ENCODE measurements at places on chromosomes 11 and 22.
A peak's percentile ranks its signal among the peaks of the same experiment; 100 is the strongest.

DNA sequence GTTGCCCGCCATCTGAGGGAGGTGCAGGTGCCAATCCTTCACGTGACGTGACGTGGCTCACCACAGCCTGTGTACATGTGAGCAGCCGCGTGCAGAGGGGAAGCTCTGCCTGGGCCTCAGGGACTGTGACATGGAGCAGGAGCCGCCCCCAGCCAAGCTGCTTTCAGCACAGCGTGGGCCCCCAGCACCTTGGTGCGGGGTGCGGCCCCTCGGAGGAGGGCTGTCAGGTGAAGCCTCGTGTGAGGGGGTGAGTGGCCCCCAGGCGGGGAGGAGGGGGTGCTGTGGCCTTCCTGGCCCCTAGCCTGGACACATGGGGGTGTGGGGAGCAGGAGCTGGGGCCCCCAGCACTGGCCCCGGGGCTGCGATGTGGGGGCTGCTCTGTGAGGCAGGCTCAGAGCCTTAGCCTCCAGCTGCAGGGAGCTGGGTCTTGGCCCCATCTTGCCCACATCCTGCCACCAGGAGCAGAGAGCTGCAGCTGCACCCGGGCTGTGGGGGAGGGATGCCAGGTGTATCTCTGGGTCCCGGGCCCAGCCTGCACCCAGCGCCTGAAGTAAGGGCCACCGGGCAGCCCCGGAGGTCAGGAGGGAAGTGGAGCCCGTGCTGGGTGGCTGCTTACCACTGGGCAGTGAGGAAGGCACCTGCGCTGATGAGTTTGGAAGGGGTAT is at the start of gene ADORA2A:
Gene ADORA2A, plus strand, starts transcription at position 100 of the 665 bp plus-strand sequence. CDS start 5,806 bp downstream, outside the sequence.
- DNase-seq: peak; percentile 58

DNA sequence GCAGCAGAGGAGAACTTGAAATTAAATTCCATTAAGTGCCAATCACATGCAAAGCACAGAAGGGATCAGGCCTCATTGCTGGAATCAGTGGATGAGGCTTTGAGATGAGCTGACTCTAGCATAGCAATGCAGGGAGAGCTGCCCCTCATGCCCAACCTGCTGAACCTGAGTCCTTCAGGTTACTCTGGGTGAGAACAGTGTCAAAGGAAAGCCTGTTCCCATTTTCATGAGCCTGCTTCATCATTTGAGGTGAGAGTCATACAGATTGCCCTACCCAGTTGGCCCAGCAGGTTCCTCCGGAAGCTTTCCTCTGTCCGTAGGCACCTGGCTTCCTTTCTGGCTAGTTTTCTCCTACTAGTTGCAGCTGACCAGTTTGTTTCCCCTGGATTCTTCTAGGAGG is 25.9 kb upstream of the ZBTB16 start:
- DNase-seq: no peak

- DNase-seq: no peak
These were observed 4.5 kb downstream of the MYEOV start for GRCh38 chr11:69298267-69299022.

DNA sequence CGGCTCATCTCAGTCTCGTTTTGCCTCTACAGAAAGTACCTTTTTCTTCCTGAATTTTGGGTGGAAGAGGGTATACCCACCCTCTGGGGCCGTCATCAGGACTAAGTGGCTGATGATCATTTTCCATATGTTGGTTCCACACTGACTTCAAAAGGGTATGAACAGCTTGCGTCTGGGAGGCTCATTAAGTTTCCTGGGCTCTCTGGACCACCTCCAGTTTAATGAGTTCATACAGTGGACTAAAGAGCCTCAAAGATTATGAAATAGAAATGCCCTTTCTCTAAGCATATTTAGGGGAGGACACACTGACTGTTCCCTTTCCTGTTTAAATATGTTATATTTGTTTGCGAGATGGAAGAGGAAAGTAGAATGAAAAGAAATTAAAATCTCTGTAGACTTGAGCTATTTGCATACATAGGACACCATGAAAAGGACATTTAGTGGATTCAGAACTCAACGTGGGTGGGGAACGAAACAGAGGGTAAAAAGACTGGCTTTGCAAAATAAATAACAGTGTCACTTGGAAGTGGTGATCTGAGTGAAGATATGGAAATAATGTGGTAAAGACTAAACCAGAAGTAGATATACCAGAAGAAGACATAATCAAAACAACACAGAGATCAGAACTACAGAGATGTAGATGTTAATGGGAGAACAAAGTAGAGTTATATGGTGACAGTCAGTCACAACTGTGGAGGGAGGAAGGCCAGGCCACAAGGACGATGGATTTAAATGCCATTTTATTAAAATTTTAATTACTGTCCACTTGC is 18.7 kb downstream of the LDLRAD3 start:
- no peak for DNase-seq

GRCh38 chr22:41982865-41983264 is 13.6 kb downstream of the SEPTIN3 start:
- no peak for DNase-seq

GRCh38 chr11:128691802-128692752 is 1.8 kb upstream of the FLI1 start:
- no peak for DNase-seq

DNA sequence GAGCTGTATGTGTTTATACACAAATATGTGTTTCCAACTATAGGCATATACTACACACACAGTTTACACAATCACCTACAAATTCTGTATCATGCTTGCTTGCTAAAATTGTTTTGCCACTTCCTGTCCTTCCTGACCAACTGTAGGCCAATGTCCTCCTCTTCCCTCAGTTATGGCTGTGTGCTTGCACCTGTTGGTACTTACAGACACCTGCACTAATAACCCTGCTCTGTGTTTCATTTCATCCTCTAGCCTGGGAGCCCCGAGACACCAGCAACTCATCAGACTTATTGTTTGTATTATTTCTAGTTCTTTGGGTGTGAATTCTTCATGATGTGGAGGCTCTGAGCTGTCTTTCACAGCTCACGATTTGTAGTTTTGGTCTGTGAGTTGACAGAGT is 1.8 kb upstream of the NCF4 start:
- DNase-seq: no peak

DNA sequence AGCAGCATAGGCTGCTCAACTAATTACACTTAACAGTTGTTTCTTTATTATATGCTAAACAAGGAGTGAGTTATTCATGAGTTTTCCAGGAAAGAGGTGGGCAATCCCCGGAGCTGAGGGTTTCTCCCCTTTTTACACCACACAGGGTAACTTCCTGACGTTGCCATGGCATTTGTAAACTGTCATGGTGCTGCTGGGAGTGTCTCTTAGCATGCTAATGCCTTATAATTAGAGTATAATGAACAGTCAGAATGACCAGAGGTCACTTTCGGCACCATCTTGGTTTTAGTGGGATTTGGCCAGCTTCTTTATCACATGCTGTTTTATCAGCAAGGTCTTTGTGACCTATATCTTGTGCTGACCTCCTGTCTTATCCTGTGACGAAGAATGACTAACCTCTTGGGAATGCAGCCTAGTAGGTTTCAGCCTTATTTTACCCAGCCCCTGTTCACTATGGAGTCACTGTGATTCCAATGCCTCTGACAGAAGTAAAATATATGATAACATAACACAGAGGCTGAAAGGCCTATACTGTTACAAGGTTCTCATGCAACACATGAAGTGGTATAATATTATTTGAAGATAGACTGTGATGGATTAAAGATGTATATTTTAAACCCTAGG is 41.3 kb upstream of the RDX start:
- DNase-seq: no peak

DNA sequence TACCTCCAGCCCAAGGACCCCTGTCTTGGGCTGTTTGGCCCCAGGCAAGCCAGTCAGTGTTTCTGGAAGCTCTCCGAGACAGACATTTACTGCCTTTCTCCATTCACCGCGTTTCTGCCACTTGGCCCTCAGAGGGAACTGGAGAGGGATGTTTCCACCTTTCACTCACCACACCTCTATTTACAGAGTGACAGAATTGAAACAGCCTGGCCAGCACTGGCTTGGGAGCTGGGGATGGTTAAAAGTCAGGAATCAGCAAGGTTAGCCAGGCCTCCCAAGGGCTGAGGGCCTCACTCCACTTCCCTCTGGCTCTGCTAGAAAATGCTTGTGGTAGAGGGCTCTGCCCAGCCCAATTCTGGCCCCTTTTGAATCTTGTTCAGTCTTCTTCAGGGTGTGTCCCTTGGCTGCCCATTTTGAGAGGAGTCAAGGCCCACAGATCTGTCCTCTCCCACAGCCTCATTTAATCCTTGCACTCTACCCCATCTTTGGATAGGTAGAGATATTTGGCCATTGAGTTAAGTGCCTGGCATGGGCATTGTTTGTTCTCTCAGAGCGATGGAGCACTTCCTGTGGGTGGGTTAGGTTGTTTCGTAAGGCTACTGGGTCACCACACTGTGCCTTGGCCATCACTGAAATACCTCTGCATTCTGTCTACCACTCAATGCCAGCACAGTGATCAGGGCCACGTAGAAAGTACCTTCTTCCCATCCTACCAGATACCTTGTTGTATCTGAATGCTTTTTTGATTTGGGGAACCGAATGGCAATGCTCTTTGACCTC is 119.2 kb downstream of the MICAL2 start:
- no peak for DNase-seq

- DNase-seq: no peak
These were observed 37.4 kb downstream of the KCNQ1 start for GRCh38 chr11:2482204-2482603.

- no peak for DNase-seq
These were observed 1100.9 kb downstream of the DLG2 start for GRCh38 chr11:84526250-84526649.

DNA sequence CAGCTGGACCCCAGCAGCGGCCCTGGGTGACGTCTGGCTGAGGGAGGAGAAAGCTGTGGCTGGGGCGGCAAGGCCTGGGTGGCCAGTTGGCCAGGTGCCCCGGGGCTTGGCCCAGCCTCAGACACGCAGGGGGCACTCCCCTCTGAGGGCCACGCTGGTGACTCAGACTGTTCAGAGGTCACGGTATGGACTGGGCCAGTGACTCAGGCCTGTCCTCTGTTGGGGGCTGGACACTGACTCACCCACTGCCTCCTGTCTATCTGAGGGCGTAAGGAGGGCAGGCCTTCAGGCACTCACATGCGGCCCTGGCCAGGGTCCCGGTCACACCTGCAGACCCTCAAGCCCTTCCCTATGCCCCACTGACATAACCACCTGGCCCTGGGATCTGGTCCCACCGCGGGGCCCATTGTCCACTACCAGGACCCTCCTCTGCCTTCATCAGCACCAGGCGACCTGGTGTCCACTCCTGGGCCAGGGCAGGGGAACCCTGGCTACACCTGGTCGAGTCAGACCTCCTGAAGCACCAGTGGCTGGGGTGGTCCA is 3.7 kb upstream of the MUC5AC start:
- no peak for DNase-seq

DNA sequence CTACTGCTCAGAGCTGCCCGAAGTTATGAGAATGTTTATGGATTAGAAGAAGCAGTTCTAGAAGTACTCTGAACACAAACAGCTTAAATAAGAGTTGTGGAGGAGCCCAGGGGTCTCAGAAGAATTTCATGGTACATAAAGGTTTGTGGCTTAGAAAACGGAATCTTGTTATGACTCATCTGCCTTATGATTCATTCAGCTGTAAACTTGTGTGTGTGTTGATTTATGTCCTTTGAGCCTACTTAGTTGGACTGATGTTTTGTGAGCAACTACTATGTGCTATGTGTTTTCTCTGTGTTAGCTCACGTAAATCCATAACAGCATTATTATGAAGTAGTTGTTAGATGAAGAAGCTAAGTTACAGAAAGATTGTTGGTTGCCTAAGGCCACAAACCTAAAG is 203.7 kb downstream of the PGR start:
- no peak for DNase-seq

DNA sequence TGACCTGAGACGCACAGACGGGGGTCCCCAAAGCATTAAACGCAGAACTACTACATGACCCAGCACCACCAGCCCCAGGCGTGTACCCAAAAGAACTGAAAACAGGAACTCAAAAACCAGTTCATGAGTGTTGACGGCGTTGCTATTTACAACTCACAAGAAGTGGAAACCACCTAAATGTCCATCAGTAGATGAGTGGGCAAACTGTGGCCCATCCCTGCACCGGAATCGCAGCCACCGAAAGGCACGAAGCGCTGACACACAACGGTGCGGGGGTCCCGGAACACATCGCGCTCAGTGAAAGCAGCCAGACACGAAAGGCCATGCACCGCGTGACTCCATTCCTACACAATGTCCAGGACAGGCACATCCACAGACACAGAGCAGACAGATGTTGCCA is 79.2 kb downstream of the TRMU start:
- DNase-seq: no peak

DNA sequence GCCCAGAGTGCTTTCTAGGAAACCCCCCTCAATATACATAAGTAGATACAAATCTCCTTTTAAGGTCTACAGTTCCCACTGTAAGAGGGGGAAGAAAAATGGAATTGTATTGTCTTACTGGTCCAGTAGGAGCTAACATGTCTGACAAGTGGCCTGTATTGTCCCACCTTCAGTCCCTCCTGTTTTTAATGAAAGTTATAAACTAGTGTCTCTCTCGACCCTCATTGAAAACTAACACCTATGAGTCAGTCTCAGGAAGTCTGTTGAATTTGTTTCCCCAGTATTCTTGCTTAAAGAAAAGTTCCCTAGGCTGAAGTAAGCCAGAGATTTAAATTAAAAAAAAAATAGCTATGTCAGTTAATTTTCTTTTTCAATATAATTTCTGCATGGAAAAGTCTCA is 69.3 kb downstream of the TTC17 start:
- DNase-seq: no peak

All from stimulated activated CD8-positive, alpha-beta memory T cell treated with anti-CD3 and anti-CD28 coated beads, Interleukin-4, amount 100 ng/mL, for 1 hour (primary cell).